Putamen (tissue), 1 donor: ENCODE measurements at places on chromosomes 5 and 9.

GRCh38 chr5:151141535-151141934, 16.0 kb downstream of the ANXA6 start:
- DNase-seq: no peak

- no peak for DNase-seq
Measured at GRCh38 chr9:6673326-6674025, 27.9 kb upstream of the GLDC start.

DNA sequence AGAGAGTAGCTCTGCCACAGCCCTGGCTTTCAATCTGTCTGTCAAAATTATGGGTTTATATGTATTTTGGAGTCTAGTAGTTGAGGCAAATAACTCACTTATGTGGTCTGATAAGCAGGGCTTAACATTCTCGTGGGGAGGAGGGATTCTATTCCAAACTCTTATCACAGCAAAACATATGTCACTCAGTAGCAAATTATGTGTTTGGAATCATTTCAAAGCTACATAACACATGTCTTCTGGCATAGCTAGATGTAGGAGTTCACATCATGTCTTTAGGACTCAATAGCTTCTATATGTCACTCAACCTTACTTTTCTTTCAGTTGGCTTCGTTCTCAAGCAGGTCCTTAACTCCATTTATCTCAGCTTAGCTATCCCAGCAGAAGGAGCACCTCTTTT, 144.5 kb upstream of the SEMA6A start:
- no peak for DNase-seq

- DNase-seq: no peak
Measured at GRCh38 chr5:61493973-61494372, 161.9 kb downstream of the ZSWIM6 start.

GRCh38 chr5:56288873-56289601, 55.9 kb upstream of the ANKRD55 start:
- DNase-seq: no peak

DNA sequence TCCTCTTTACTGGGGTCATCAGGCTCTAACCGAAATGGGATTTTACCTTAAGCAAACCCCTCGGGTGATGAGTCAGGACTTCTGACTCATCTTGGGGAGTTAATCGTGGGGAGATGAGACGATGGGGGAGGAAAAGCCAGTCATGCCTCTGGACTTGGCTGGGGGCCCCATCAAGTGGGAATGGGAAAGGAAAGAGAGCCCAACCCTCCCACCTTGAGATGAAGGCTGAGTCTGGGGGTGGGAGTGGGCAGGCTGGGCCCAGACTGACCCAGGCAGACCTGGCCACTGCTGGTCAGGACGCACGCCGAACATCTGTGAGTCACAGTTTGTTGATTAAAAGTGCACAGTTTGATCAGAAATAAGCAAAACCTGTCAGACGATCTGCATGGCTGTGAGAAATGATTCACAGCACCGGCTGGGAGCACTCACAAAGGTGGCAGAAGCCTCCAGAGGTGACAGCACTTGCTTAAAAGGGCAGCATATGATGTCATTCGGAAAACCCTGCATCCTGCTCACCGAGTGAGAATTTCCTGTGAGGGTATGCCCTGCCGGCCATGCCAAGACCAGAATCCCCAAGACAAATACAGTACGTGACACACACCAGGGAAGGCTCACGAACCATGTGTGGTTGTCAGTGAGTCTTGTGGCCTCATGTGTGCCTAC, 50.0 kb upstream of the SLC25A51 start:
- no peak for DNase-seq

DNA sequence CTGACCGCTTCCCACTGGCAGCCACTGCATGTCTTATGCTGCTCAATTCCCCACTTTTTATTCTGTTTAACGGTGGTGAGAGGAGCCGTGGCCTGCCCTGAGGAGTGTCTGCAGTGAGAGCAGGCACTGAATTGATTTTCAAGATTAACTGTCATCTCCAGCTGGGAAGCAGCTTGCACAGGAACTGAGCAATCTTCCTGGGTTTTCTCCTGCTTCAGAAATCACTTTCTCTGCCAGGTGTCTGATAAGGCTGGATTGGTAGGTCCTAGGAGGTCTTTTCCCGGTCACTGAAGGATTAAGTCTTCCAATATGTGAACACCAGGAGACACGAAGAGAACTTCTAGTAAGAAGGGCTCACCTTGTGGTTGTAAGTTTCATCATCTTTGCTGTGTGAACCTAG, 181.1 kb upstream of the RAD23B start:
- DNase-seq: no peak

GRCh38 chr9:123472862-123473614, 117.0 kb downstream of the CRB2 start:
- DNase-seq: no peak

- no peak for DNase-seq
Measured at GRCh38 chr5:167634432-167634831, 657.0 kb upstream of the WWC1 start.

DNA sequence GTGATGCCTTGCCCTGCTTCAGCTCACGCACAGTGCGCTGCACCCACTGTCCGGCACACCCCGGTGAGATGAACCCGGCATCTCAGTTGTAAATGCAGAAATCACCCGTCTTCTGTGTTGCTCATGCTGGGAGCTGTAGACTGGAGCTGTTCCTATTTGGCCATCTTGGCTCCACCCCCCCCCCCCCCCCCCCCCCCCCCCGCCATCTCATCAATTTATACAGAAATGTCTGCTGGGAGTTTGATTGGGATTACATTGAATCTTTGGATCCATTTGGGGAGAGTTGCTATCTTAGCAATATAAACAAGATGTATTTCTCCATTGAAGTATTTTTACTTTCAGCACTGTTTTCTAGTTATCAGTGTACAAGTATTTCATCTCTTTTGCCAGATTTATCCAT, 55.2 kb downstream of the RIC1 start:
- DNase-seq: no peak

- no peak for DNase-seq
Measured at GRCh38 chr5:96348536-96348935, 84.5 kb downstream of the PCSK1 start.

GRCh38 chr9:98709968-98710965, 1.5 kb upstream of the GABBR2 start:
- no peak for DNase-seq

GRCh38 chr5:154993461-154993860, 20.1 kb upstream of the KIF4B start:
- no peak for DNase-seq

GRCh38 chr9:115058684-115059315, 59.2 kb downstream of the TNC start:
- no peak for DNase-seq

GRCh38 chr5:152142840-152143469, 218.3 kb upstream of the GLRA1 start:
- DNase-seq: peak; percentile 39

- no peak for DNase-seq
Measured at GRCh38 chr5:92308679-92309078, 925.6 kb upstream of the ARRDC3 start.

DNA sequence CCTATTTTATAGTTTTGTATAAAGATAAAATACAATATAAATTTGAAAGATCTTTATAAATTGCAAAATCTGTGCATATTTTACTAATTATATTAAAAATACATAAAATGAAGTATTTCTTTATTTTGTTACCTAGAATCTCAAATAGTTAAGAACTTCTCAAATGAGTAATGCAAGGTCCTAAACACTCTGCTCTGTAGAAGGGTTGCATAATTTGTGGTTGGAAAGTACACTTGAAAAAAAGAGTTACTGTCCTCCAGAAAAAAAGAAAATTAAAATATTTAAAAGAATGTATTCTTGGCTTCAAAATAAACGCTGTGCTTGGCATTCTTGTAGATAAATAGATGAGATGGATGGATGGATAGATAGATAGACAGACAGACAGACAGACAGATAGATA, 428.8 kb upstream of the CDH6 start:
- DNase-seq: no peak

- no peak for DNase-seq
Measured at GRCh38 chr5:104412649-104413240, 850.2 kb upstream of the NUDT12 start.

GRCh38 chr5:138632900-138633489, 57.8 kb upstream of the HSPA9 start:
- peak; percentile 87 for DNase-seq

DNA sequence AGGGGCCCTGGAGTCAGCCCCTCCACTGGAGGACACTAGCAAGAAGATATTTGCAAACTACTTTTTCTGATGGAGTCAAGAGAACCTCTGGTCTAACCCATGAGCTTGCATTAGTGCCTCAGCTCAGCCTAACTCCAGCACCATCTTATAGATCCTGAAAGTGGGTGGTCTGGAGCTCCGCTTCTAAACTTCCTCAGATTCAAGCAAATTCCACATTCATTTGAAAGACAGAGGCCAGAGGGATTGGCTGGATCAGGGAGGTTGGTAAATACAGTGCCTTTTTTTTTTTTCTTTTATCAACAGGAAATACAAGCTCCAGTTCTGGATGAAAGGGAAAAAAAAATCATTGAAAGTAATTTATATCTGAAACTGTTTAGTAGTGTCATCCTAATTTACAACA, 99.9 kb downstream of the ENC1 start:
- DNase-seq: no peak

DNA sequence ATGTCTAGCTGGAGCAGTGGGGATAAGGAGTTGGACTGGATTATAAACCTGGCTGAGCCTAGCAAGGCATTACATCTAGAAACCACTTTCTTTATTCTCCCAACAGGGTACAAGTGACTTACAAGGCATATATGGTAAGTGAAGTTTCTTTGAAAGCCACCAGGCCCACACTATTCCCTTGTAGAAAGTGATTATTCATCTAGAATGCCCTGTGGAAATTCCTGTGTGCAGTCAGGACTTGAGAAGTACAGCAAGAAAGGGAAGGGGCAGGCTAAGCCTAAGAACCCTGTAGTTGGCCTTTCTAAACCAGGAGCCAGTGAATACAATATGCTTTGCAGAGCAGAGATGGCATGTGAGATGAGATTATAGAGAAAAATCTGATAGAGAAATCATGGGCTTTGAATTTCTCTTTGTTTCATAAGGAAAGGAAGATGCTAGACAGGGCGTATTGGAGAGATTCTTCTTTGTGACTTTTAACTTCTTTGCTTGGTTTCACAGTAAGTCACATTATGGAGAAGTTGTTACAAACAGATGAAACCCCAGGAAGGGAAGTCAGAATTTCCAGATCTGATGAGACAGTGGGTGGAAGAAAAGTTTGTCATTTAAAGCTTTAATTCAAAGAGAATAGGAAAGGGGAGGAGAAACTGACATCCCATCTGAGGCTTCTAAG, 321.7 kb downstream of the NDUFS4 start:
- no peak for DNase-seq

- DNase-seq: no peak
Measured at GRCh38 chr5:150788977-150789376, 10.4 kb downstream of the SMIM3 start.

DNA sequence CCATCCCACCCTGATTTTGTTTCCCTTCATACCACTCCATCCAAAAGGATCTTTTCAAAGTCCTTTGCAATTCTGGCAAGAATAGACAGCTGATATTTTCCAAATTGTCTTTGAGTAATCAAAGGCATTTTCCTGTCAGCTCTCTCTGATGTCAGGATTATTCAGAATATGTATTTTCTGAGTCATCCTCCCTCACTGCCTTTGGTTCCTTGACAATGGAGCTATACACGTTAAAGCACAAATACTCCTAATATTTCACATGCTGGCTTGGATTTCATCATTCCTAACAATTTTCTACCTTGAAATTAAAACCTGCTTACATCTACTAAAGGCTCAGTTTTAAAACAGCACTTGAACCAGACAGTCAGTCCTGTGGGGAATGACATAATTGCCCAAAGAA, 379.4 kb downstream of the GADD45G start:
- peak; percentile 61 for DNase-seq

- peak; percentile 57 for DNase-seq
Measured at GRCh38 chr5:142491270-142491669, 166.4 kb upstream of the SPRY4 start.

DNA sequence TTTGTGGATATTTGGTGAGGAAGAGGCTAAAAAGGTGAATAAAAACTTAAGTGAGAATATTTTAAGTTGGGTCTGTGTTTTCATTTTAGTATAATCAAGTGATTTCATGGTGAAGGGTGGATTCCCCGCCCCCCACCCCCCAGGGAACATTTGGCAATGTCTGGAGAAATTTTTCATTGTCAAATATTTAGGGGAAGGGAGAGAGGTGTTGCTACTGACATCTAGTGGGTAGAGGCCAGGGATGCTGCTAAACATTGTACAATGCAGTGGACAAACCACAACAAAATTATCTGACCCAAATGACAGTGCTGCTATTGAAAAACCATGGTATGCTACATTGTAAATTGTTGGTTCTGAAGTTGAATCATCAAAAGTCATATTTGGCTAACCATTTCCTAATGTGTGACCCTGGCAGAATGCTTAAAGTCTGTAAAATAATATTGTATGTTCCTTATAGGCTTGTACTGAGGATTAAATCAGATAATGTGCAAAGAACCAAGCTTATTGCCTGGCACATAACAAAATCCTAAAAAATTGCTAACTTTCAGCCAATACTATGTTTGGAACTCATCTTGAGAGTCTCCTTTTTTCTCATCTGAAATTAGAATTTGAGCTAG, 5.6 kb downstream of the C5orf24 start:
- no peak for DNase-seq

DNA sequence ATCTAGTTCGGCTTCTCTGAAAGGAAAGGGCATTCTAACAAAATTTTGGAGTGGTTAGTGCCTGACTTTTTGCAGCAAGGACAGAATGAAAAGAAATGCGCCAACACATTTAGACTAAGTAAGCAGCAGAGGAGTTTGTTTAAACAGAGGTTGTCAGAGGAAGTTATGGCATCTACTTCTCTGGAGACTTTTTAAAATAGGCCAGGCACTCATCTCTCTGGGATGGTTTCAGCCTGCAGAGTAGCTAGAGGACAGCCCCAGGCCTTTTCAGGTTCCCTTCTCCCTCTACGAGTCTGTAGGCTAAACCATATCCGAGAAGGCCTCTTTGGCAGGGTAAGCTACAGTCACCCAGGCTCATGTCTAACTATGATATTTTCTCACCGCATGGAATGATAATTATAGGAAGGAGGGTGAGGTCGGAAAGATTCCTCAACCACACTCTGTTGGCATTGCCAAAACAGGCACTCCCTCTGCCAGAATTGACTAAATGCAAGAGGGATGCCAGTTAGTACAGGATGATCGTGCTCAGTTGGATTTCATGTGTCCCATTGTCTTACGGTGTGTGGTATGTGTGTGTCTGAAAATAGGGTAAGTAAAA, 1.4 kb upstream of the CTXN3 start:
- DNase-seq: no peak

- no peak for DNase-seq
Measured at GRCh38 chr5:73129143-73129542, 8.8 kb downstream of the TMEM171 start.

- peak; percentile 23 for DNase-seq
Measured at GRCh38 chr9:12640016-12640587, 53.1 kb upstream of the TYRP1 start.

GRCh38 chr9:129283705-129284606, 105.9 kb upstream of the IER5L start:
- DNase-seq: no peak

DNA sequence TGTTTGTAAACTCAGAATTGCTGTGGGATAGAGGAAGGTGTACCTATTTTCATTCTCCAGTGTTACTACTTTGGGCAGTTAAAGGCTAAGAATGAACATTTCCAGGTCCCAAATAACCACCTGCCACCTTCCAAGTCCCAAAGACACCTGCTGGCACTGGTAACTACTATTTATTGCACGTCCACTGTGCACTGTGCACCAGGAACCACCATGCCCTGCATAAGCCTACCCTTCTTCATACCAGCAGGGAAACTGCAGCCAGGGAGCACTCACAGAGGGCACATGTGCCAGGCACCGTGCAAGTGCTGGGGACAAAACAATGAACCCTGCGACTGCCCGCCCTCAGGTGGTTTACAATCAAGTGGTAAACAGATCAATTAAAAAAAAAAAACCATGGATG, 34.9 kb downstream of the RAPGEF1 start:
- DNase-seq: no peak
